ENCODE measurements at places on chromosomes 7 and 10.

DNA sequence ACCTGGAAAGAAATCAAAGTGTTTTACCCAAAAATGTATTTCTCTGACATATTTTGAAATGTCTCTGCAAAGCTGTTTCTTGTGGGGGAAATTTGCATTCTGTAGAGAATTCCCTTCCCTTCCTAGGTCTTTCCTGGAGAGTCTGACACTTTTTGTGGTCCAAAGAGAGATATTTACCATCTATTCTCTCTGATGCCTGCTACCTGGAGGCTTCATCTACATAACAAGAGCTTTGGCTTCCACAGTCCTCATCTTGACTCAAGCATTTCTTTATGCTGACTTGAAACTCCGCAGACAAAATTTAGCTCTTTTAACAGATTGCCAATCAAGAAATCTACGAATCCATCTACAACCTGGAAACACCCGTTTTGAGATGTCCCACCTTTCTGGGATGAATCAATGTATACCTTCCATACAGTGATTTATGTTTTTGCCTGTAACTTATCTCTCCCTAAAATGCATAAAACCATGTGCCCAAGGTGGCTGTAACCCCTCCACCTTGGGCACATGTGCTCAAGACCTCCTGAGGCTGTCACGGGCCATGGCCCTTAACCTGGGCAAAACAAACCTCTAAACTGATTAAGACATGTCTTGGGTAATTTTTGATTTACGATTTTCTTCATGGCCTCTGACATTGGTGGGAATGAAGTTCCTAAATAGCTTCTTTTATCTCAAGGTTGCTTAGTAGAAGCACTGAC is 334.7 kb downstream of the GALNT17 start:
- DNase-seq: no peak

DNA sequence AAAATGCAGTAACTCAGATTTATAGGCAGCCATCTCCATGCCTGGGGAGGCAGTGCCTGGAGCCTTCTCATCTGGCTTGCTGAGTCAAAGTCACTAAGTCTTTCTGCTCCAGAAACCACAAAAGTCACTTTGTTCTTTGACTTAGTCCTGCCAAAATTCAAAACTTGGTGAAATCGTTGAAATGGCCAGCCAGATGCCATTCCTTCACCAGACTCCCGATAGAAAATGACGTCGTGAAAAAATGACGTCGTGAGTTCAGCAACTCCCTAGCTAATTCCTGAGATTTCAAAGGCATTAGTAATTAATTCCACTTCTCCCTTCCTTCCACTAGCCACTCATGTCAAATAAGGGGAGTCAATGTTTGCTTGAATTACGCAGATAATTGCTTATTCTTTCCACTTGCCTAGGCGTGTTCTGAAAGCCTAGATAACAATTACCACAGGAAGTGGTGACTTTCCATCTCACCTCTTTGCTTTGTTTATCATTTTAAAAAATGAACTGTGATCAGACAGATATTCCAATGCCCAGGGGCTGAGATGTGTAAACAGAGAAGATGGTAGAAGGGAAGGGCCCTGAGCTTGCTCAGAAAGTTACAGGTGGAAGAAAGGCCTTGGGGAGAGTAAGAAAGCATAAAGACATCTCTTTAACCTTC is 48.5 kb upstream of the OSBPL3 start:
- DNase-seq: no peak

DNA sequence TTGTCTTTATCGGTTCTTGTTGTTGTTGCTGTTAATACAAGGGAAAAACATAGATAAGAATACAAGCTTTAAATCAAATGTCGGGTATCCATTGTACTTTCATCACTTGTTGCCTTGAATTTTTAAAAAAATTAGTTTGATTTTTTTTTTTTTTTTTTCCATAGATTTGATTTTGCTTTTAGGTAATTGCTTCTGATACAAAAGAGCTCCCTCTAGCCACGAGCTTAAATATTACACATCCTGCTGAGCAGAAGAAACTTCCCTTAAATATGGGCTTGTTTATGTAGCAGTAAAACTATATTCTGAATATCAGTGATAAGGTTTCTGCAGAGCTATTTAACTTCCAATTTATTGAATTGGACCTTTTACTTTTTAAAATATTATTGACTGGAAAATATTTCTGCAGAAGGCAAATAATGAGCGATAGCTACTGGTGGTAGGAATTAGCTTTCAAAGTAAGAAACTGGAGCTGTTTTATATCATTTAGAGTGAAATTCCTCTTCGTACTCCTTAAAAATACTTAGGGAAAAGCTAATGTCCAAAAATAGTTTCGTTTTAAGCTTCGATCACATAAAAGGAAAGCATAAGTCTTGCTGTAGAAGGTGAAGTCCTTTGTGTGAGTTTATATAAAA is 216.9 kb downstream of the POLR1F start:
- no peak for DNase-seq

- no peak for DNase-seq
Measured at GRCh38 chr10:13706604-13707003, 119.8 kb downstream of the PRPF18 start.

DNA sequence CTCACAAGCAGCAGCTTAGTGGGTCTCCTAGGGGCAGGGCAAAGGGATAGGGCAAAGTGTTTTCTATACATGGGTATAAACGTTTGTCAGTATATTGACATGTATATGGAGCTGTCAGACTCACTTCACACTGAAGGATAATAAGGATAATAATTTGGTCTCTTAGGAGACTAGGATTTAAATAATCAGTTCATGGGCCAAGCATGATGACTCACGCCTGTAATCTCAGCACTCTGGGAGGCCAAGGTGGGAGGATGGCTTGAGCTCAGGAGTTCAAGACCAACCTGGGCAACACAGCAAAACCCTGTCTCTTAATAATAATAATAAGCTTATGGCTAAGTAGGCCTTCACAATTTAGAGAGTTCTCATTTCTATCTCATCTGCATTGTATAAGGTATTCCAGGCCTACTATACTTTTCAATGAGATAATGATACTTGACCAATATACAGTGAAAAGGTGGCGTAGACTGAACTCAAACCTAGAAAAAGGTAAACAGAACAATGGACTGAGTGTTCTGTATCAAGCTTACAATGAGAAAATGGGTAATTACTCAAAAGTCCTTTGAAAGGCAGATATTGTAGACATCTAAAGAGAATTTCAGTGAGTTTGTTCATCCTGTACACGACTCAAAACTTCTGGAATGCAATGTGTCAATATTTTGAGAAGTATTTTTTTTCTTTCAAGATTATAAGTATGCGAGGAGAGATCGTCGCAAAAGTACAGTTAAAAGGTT is 7.0 kb downstream of the GSAP start:
- DNase-seq: no peak
